ENCODE measurements at places on chromosomes 12 and 14.

DNA sequence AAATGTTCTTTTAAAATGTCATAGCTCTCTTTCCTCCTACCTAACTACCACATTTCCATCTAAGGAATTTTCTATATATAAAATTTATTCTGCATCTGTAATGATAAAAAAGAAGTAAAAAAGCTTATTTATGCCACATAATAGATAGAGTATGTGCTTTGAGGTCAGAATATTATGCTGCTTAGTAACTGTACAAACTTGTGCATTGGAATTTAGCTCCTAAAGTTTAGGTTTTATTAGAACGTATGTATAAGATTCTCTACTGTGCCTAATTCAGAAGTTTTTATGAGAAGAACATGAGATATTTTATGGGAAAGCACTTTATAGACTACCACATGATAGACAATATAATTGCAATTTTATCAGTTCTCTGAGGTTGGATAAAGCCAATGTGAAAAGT, 384.6 kb downstream of the SLC16A7 start:
- no peak for DNase-seq

GRCh38 chr14:76968621-76969063, 59.9 kb downstream of the IRF2BPL start:
- DNase-seq: peak; percentile 27

GRCh38 chr14:22405201-22405600, 183.8 kb downstream of the DAD1 start:
- no peak for DNase-seq

DNA sequence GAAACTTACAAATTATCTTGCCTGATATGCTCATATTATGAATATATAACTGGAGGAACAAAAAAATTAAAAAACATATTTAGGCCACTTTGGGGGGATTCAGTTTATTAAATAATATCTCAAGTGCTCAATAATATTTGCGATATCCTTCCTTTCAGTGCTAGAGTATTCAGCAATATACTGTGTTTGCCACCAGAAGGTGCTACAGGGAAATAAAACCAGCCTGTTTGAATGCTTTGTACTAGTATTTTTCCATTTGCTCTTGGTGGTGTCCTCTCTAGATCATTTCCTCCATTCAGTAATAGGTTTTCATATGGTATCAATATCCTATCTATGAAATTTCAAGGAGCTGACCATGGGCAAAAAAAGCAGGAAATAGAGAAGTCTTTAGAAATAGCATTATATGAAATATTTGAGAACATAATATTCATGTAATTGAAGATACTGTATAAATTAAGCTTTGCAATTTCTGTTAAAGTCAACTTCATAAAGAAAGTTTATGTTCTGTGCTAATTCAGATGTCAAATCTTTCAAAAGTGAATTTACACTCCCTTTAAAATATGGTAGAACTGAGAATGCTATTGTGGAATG, 106.2 kb upstream of the NAV3 start:
- peak; percentile 51 for DNase-seq

GRCh38 chr12:789852-790563, 37.6 kb downstream of the WNK1 start:
- no peak for DNase-seq

GRCh38 chr14:64684091-64684490, 20.1 kb upstream of the PLEKHG3 start:
- peak; percentile 12 for DNase-seq

GRCh38 chr12:5030066-5030465, 13.6 kb upstream of the KCNA5 start:
- DNase-seq: no peak

GRCh38 chr12:132262256-132263060, 66.9 kb downstream of the GALNT9 start:
- DNase-seq: no peak

GRCh38 chr12:3432868-3433267, 58.1 kb upstream of the PRMT8 start:
- DNase-seq: no peak

- no peak for DNase-seq
These were observed 128.0 kb upstream of the EEA1 start for GRCh38 chr12:93056971-93057535.

DNA sequence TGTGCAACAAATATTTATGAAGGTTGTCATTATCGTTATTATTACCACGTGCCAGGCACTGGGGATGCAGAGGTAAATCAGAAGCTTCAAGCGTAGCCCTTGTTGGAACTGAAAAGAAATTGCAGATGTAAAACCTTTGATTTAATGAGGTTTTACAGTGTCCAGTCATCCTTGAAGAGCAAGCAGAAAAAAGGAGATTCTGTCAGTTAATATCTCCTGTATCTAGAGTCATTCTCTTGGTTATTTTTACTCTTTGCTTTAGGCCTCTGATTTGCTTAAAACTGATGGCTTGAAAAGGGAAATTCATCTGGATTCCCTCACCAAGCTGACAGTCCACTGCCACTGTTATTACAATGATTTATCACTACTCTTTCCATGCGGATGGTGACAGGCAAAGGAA, 179.3 kb downstream of the GALC start:
- no peak for DNase-seq

GRCh38 chr14:94524093-94524492, 14.8 kb upstream of the SERPINA12 start:
- no peak for DNase-seq

GRCh38 chr14:75689012-75689411, 28.0 kb downstream of the TTLL5 start:
- DNase-seq: no peak

DNA sequence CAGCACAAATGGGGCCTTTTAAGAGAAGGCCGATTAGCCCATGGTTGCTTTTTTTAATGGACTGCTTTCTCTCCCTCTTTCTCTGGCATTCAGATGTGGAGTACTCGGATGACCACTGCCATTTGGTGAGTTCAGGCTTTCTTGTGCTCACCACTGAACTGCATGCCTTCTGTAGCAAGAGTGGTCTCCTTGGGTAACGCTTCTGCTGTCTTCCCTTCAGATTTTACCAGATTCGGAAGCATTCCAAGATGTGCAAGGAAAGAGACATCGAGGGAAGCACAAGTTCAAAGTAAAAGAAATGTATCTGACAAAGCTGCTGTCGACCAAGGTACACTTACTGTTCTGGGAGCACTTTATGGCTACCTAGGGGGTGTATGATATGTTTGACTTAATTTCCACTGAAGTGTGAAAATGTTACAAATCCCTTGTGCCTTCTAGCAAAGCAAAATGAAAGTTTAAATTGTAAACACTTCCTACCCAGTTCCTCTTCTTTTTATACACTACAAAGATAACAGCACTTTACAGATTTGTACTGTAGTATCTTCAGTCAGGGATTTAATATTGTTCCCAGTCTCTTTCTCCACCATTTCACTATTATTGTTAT, 148.8 kb downstream of the PLXNC1 start:
- no peak for DNase-seq

GRCh38 chr12:98123021-98123461, 392.3 kb upstream of the TMPO start:
- no peak for DNase-seq

DNA sequence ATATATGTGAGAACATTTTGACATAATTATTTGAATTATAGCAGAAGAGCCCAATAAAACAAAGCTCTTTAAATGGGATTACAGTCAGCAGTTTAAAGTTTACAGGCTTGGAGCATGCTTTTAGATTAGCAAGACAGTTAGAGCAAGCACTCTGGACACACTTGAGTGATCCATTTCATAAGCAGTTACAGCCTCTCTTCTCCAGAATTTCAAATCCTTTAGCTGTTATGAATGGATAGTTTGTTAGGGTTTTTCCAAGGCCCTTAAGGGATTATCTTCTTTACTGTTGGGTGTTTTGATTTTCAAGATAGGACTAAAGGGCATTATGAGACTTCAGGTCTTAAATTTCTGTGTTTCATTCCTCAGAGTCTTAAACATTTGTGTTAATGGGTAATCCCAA, 36.3 kb downstream of the BEST3 start:
- no peak for DNase-seq

DNA sequence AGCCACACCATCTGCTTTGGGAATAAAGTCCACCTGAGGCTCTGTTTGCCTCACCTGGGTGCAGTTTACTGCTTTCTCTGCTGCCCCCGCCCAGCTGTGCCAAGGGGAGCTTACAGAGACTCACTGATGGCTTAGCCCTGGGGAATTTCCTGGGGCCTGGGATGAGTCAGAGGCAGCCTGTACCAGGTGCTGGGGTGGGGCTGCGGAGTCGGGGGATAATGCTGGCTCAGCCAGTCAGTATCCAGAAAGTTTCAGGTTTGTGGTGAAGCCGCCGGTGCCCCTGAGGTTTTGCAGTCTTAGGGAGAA, 22.3 kb downstream of the PLEKHG3 start:
- peak; percentile 84 for DNase-seq

GRCh38 chr12:104877103-104877705, 80.9 kb downstream of the SLC41A2 start:
- peak; percentile 53 for DNase-seq

DNA sequence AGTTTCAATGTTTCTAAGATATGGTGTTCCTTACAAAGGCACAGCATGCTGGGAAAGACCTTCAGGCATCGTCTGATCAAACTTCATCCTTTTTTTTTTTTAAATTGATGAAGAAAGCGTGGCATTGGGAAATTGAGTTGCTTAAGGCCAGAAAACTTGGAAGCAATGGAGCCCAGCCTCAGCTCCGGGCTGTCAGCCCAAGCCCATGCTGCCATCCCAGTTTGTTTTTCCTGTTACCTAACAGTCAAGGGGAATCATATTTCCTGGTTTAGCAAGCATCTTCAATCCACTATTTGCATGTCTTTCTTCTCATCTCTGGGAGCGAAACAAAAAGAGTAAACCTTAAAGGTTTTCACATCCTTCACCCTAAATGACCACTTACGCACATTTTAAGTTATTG, 200.2 kb downstream of the CHST11 start:
- DNase-seq: no peak
